Naive thymus-derived CD8-positive, alpha-beta T cell (primary cell): ENCODE measurements at places on chromosomes 3 and 15.

GRCh38 chr15:39778021-39778420, 4.6 kb downstream of the FSIP1 start:
- no peaks in the 10 kb centered on the region for H3K27me3 ChIP-seq
- no peak for DNase-seq
- no peaks in the 10 kb centered on the region for H3K36me3 ChIP-seq
- no peak overlapping the region for H3K27ac ChIP-seq
- peaks cover 27% of the 10 kb centered on the region for H3K4me1 ChIP-seq

- H3K36me3 ChIP-seq = no peaks in the 10 kb centered on the region
- H3K27me3 ChIP-seq = no peaks in the 10 kb centered on the region
- peak; percentile 26 for DNase-seq
- H3K27ac ChIP-seq = peak overlapping the region; percentile 82
- H3K4me3 ChIP-seq = peak overlapping the region; percentile 75
Observed at GRCh38 chr3:33645060-33645647, 72.9 kb downstream of the CLASP2 start.

DNA sequence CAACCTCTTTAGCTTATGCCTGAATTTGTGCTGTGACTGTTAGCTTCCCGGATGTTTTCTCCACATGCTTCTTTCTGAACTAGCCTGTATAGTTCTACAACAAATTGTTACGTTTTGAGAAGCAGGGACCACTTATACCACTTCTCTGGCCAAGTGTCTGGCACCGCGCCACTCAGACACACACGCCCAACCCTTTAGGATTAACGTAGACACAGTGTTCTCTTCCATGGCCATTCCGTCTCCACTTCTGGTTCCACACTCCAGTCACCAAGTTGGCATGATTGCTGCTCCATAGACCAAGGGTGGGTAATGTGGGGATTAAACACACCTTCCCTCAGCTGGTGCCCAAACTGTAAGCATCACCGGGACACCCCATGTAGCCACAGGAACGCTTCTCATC, 755 bp upstream of the TMEM108 start:
- H3K4me1 ChIP-seq = peaks cover 13% of the 10 kb centered on the region
- H3K4me3 ChIP-seq = peak overlapping the region; percentile 52
- H3K36me3 ChIP-seq = no peaks in the 10 kb centered on the region

DNA sequence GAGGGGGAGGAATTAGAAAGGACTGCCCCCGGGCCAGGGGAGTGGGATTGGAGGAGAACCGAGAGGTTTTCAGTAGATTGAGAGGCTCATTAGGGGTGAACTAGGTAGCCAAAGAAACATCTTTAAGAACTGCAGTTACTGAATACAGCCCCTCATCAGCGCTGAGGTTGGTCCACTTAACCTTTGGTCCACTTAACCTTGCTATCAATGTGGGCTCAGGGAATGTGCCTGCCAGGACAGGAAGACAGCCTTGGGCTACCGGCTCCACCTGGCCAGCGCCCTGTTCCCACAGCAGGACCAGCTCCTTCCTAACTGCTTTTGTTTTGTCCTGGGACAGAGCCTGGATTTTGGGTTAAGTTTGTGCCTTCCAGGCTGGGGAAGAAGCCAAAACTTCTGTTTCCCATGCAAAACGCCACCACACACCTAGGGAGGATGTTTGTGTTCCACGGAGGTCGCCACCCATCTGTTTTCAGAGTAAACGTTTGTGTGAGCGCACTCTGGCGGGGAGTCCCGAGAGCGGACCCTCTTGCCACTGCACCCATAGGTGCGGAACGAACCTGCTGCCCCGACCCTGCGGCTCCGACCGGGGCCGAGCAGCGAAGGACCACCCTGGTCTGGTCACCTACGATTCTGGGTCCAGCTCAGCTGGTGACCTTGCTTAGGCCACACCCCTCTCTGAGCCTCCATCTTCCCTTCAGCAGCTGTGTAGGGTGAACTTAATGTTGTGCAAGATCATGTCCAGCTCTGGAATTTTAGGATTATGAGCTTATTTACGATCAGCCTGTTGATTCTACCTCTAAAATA, 107.4 kb downstream of the VGLL4 start:
- H3K4me3 ChIP-seq = no peak overlapping the region
- H3K36me3 ChIP-seq = no peaks in the 10 kb centered on the region
- peaks cover 6% of the 10 kb centered on the region for H3K4me1 ChIP-seq

DNA sequence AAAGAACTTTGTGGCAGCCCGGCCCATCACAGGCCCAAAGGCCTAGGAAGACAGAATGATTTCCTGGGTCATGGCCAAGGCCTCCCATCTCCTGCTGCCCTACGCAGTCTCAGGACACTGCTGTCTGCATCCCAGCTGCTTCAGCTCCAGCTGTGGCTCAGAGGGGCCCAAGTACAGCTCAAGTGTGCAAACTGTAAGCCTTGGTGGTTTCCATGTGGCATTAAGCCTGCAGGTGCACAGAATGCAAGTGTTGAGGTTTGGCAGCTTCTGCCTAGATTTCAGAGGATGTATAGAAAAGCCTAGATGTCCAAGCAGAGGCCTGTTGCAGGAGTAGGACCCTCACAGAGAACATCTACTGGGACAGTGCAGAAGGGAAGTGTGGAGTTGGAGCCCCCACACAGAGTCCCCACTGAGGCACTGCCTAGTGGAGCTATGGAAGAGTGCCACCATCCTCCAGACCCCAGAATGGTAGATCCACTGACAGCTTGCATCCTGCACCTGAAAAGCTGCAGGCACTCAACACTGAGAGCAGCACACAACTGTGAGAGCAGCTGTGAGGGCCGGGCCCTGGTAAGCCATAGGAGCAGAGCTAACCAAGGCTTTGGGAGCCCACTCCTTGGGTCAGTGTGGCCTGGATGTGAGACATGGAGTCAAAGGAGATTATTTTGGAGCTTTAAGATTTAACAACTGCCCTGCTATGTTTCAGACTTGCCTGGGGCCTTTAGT, 208.2 kb upstream of the CMC1 start:
- no peaks in the 10 kb centered on the region for H3K27me3 ChIP-seq
- DNase-seq = no peak
- H3K27ac ChIP-seq = no peak overlapping the region

GRCh38 chr3:154137036-154137435, 15.8 kb downstream of the ARHGEF26 start:
- peaks cover 16% of the 10 kb centered on the region for H3K27me3 ChIP-seq
- no peak overlapping the region for H3K27ac ChIP-seq
- no peak overlapping the region for H3K4me3 ChIP-seq
- no peaks in the 10 kb centered on the region for H3K36me3 ChIP-seq

DNA sequence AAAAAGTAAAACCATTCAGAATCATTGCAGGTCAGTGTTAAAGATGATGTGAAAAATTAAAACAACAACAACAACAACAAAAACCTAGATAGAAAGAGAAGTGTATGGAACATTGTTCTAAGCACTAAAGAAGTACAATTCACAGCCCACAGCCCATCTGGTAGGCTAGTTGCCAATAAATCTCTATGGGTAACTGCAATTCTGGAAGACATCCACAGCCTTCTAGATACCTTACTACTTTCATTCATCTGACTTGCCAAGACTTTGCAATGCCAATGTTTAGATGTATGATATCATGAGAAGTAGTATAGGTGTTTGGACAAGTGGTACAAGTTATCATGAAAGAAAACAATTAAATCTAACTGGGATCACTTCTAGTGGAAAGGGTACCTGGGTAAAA, 198.6 kb downstream of the VGLL3 start:
- no peak for DNase-seq
- no peaks in the 10 kb centered on the region for H3K27me3 ChIP-seq
- H3K4me1 ChIP-seq = no peaks in the 10 kb centered on the region
- no peak overlapping the region for H3K4me3 ChIP-seq
- H3K36me3 ChIP-seq = no peaks in the 10 kb centered on the region
- H3K27ac ChIP-seq = no peak overlapping the region

- H3K4me3 ChIP-seq = no peak overlapping the region
- no peaks in the 10 kb centered on the region for H3K4me1 ChIP-seq
- no peak overlapping the region for H3K27ac ChIP-seq
- no peaks in the 10 kb centered on the region for H3K27me3 ChIP-seq
Observed at GRCh38 chr3:134059035-134059601, 29.4 kb upstream of the SLCO2A1 start.

DNA sequence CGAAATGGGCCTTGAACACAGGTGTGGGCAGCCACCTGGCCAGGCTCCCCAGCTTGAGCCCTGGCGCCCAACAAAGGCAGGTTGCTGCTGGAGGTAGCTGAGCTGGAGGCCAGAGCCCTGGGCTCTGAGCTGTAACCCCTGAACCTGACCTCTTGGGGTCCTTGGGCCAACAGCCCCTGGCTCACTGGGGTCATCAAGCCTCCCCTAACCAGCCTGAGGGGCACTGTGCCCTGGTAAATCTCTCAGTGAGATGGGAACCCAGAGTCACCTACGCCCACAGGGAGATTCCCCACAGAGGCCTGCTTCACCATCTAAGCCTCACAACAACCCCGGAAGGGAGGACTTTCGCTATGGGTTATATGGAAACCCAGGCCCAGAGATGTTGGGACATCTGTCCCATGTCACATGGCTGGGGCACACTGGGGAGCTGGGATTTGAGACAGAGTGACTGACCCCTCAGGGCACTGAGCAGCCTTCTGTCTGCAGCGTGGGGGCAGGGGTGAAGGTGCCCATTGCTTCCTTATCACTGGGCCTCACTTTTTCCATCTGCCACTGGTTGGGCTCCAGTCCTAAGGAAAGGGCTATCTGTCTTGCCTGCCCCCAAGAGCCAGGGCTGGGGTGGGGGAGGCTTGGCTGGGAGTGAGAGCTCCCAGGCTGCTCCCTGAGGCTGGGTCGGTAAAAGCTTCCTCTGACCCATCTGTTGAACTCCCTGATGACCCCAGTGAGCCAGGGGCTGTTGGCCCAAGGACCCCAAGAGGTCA, 59.1 kb downstream of the IQSEC1 start:
- DNase-seq = peak; percentile 28
- H3K4me3 ChIP-seq = peak overlapping the region; percentile 91
- H3K27me3 ChIP-seq = no peaks in the 10 kb centered on the region
- no peaks in the 10 kb centered on the region for H3K36me3 ChIP-seq
- peaks cover 73% of the 10 kb centered on the region for H3K4me1 ChIP-seq

GRCh38 chr15:55222588-55222987, 25.8 kb upstream of the RSL24D1 start:
- peaks cover 2% of the 10 kb centered on the region for H3K36me3 ChIP-seq
- H3K27me3 ChIP-seq = no peaks in the 10 kb centered on the region
- H3K4me1 ChIP-seq = peaks cover 31% of the 10 kb centered on the region
- peak overlapping the region; percentile 55 for H3K4me3 ChIP-seq
- no peak for DNase-seq

GRCh38 chr3:138174421-138175131, at the start of gene DBR1:
Gene DBR1 (minus strand): TSS chr3:138174921. CDS start chr3:138174795, 126 bp downstream.
- H3K27me3 ChIP-seq = no peaks in the 10 kb centered on the region
- peak; percentile 67 for DNase-seq
- H3K36me3 ChIP-seq = peaks cover 31% of the 10 kb centered on the region
- H3K4me1 ChIP-seq = peaks cover 31% of the 10 kb centered on the region
- peak within 1 kb of the TSS; percentile 100 for H3K4me3 ChIP-seq

DNA sequence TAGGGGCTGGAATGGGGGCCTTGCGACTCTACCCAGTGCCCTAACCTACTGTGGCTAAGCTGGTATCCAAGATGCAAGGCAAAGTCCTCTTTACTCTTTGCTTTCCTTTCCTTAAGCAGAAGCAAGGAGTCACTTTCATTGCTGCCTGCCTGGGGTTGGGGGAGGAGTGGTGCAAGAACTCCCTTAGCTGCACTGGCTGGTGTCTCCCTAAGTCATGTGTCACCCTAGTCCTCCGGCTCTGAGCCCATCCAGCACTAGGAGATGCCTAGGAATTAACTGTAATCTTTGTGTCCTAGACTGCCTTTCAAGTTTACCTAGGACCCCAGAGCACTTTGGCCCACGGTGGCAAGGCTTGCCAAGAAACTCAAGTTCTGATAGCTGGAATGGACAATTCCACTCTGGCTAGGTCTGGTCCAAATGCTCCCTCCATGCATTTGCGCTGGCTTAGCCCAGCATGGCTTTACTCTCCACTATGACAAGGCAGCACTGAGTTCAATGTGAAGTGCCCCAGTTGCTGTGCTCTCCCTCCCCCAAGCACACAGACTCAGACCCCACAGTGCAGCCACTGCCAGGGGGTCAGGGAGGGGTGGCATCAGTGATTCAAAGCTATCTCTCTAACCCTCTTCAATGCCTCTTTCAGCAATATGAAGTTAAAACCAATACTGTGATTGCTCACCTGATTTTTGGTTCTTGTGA, 58.7 kb downstream of the ESYT3 start:
- no peak overlapping the region for H3K27ac ChIP-seq
- no peaks in the 10 kb centered on the region for H3K4me1 ChIP-seq
- peaks cover 46% of the 10 kb centered on the region for H3K36me3 ChIP-seq
- no peak for DNase-seq
- no peaks in the 10 kb centered on the region for H3K27me3 ChIP-seq

GRCh38 chr15:29141308-29142128, 128.1 kb downstream of the NSMCE3 start:
- no peaks in the 10 kb centered on the region for H3K36me3 ChIP-seq
- no peak overlapping the region for H3K4me3 ChIP-seq
- DNase-seq = no peak
- peaks cover 51% of the 10 kb centered on the region for H3K27me3 ChIP-seq
- H3K27ac ChIP-seq = no peak overlapping the region

GRCh38 chr15:60213377-60214000, 184.3 kb downstream of the ANXA2 start:
- no peak overlapping the region for H3K27ac ChIP-seq
- H3K4me1 ChIP-seq = no peaks in the 10 kb centered on the region
- H3K36me3 ChIP-seq = no peaks in the 10 kb centered on the region

DNA sequence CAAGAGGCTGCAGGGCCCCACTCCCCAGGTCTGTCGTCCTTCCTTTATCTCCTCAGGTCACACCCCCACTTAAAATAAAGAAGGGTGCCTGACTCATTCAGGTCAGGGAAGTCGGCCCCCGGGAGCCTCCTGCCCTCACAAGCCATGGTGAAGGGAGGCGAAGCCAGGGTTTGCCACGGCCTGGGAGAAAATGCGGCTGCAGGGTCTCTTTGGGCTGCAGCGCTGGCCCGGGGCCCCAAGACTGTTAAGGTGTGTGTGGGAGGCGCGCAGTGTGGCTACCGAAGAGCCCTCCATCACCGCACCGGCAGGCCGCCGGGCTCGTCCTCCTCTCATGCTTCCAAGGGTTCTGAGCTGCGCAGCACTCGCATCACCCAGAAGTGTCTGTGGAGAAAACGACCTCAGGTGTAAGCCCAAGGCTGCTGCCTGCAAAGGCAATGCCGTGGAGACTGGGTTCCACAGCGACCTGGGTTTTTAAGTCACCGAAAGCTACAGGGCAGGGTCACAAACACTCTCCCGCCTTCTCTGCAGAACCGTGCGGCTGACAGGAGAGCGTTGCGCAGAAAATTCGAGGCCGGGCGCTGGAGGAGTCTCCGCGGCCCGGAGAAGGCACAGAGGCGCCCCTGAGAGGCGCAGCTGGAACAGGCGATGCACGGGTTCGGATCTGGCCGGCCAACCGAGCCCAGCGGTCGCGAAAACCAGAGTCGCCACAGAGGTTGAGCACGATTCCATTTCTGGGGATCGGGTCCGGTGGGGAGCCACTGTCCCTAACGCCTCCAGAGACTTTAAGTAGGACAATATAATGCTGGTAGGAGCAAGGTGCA, 8.7 kb downstream of the FOXL2 start:
- H3K4me3 ChIP-seq = peak overlapping the region; percentile 87
- DNase-seq = peak; percentile 25
- H3K4me1 ChIP-seq = peaks cover 20% of the 10 kb centered on the region

GRCh38 chr3:75768303-75769017, 16.9 kb downstream of the ZNF717 start:
- no peaks in the 10 kb centered on the region for H3K27me3 ChIP-seq
- no peak overlapping the region for H3K27ac ChIP-seq
- H3K4me3 ChIP-seq = no peak overlapping the region
- H3K36me3 ChIP-seq = peaks cover 46% of the 10 kb centered on the region

- no peaks in the 10 kb centered on the region for H3K36me3 ChIP-seq
- no peaks in the 10 kb centered on the region for H3K4me1 ChIP-seq
- H3K27ac ChIP-seq = no peak overlapping the region
- peaks cover 9% of the 10 kb centered on the region for H3K27me3 ChIP-seq
- no peak for DNase-seq
Observed at GRCh38 chr15:71480556-71480955, 329.8 kb upstream of the NR2E3 start.

GRCh38 chr3:76044601-76045600, 259.6 kb upstream of the ZNF717 start:
- no peaks in the 10 kb centered on the region for H3K27me3 ChIP-seq
- H3K4me1 ChIP-seq = no peaks in the 10 kb centered on the region
- no peak overlapping the region for H3K4me3 ChIP-seq
